ENCODE measurements at places on chromosomes 5 and 9. TPM values are rescaled to one million over a fixed set of nuclear protein-coding genes. Genes with fewer than 3 reads are reported as not detected.

ECSCR gene
- not detected for total RNA-seq

GRAMD2B gene
- 5.0 TPM for total RNA-seq

N4BP3 gene
- total RNA-seq: 7.2 TPM

EMB gene
- total RNA-seq: 194 TPM

SLCO4C1 gene
- 0.18 TPM for total RNA-seq

SV2C gene
- not detected for total RNA-seq

TSSK1B gene
- not detected for total RNA-seq

GPX8 gene
- total RNA-seq: not detected

IFNA2 gene
- not detected for total RNA-seq

PCDHGA4 gene
- total RNA-seq: 0.34 TPM

IL9 gene
- total RNA-seq: not detected

SPINK7 gene
- total RNA-seq: not detected

GKAP1 gene
- 15.5 TPM for total RNA-seq

NDUFS6 gene
- 12.6 TPM for total RNA-seq

MEIKIN gene
- 2.8 TPM for total RNA-seq

AK6 gene
- 25.8 TPM for total RNA-seq

MSX2 gene
- not detected for total RNA-seq

PTGER4 gene
- total RNA-seq: 30.7 TPM

SHISAL2B gene
- total RNA-seq: not detected

TIMD4 gene
- 26.5 TPM for total RNA-seq

PAEP gene
- total RNA-seq: not detected

LRRC70 gene
- total RNA-seq: 1.1 TPM

CDH12 gene
- not detected for total RNA-seq

C5orf52 gene
- not detected for total RNA-seq

ENTREP1 gene
- not detected for total RNA-seq

AIF1L gene
- not detected for total RNA-seq

TMC1 gene
- total RNA-seq: not detected

MCC gene
- total RNA-seq: 2.9 TPM

IL17B gene
- not detected for total RNA-seq

RMI1 gene
- total RNA-seq: 6.6 TPM

FABP6 gene
- not detected for total RNA-seq

MEGF10 gene
- not detected for total RNA-seq

OR2K2 gene
- not detected for total RNA-seq

ISOC1 gene
- 11.8 TPM for total RNA-seq

HAND1 gene
- total RNA-seq: not detected

EIF4E1B gene
- not detected for total RNA-seq

ZNG1E gene
- 68.7 TPM for total RNA-seq

GPX3 gene
- total RNA-seq: not detected

PCDHGA11 gene
- 0.36 TPM for total RNA-seq

IRX1 gene
- not detected for total RNA-seq

MYO10 gene
- not detected for total RNA-seq

PCDH1 gene
- not detected for total RNA-seq

TSLP gene
- 0.23 TPM for total RNA-seq

SHOC1 gene
- not detected for total RNA-seq

ZNG1A gene
- total RNA-seq: 33.7 TPM

NMRK1 gene
- total RNA-seq: 79.5 TPM

CARD9 gene
- total RNA-seq: 0.70 TPM

BTNL8 gene
- total RNA-seq: not detected

All from naive thymus-derived CD8-positive, alpha-beta T cell (primary cell).